ENCODE measurements at places on chromosomes 16 and 17. TPM values are rescaled to one million over a fixed set of nuclear protein-coding genes. Genes with fewer than 3 reads are reported as not detected.
A peak's percentile ranks its signal among the peaks of the same experiment; 100 is the strongest.

Gene KRTAP1-1
- total RNA-seq = not detected

- H3K27me3 ChIP-seq = no peaks in the 10 kb centered on the region
- H3K4me3 ChIP-seq = no peak overlapping the region
- H3K27ac ChIP-seq = no peak overlapping the region
- H3K4me1 ChIP-seq = no peaks in the 10 kb centered on the region
Observed at GRCh38 chr16:11190588-11191560, 65.1 kb downstream of the SOCS1 start.

- no peak within 1 kb of the TSS for H3K27ac ChIP-seq
- H3K4me1 ChIP-seq = no peaks in the 10 kb centered on the region
- H3K27me3 ChIP-seq = peaks cover 6% of the 10 kb centered on the region
Observed at GRCh38 chr17:55510986-55511721, at the start of gene SMIM36. TSS of gene SMIM36 (minus strand) at chr17:55511452.

- H3K4me3 ChIP-seq = peak overlapping the region; percentile 90
- H3K27ac ChIP-seq = peak overlapping the region; percentile 98
- H3K27me3 ChIP-seq = no peaks in the 10 kb centered on the region
- peaks cover 38% of the 10 kb centered on the region for H3K36me3 ChIP-seq
- H3K4me1 ChIP-seq = peaks cover 31% of the 10 kb centered on the region
Observed at GRCh38 chr16:28823291-28823872, 583 bp downstream of the ATXN2L start.

DNA sequence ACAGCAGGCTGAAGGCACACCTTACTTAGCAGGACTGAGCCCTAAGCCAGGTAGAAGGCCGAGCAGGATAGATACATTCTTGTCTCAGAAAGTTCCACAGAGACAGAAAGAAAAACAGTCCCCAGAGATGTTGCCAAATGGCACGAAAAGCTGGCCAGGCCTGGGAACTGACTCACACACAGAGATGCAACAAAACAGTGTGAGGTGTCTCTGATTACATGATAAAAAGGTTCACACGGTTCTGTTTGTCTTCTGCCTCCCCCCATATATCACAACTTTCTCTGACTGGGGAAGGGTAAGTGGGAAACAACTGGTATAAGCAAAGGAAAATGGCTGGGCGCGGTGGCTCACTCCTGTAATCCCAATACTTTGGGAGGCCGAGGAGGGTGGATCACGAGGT is 1.7 kb downstream of the WBP2 start:
- H3K27me3 ChIP-seq = no peaks in the 10 kb centered on the region
- no peak overlapping the region for H3K27ac ChIP-seq
- no peak for DNase-seq
- peaks cover 33% of the 10 kb centered on the region for H3K36me3 ChIP-seq

Gene KRTAP1-3
- total RNA-seq = not detected

Gene CES3
- total RNA-seq = 1.1 TPM

Gene ACSM2A
- not detected for total RNA-seq

DNA sequence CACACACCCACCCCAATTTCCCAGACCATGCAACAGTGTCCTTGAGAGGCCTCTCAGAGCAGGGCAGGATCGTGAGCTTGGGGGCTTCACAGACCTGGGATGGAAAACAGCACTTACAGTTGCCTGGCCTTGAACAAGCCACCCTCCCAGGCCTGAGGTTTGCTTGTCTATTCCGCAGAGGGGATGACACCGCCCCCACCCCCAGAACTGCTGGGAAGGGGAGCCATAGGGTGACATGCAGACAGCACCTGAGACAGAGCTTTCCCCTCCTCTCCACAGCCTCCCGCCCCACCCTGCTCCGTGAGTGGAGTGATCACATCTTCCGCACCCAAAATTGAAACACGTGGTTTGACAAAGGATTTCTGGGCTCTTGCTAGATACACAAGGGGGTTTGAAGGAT is 131.5 kb upstream of the TNRC6C start:
- H3K4me3 ChIP-seq = no peak overlapping the region
- no peaks in the 10 kb centered on the region for H3K27me3 ChIP-seq
- no peak for DNase-seq
- H3K36me3 ChIP-seq = no peaks in the 10 kb centered on the region
- peaks cover 19% of the 10 kb centered on the region for H3K4me1 ChIP-seq
- H3K27ac ChIP-seq = no peak overlapping the region

Gene RGS9
- total RNA-seq = 0.73 TPM

Gene CACNG5
- total RNA-seq = not detected

GRCh38 chr17:80667462-80668277 is 123.0 kb downstream of the RPTOR start:
- H3K27ac ChIP-seq = no peak overlapping the region
- no peaks in the 10 kb centered on the region for H3K27me3 ChIP-seq
- H3K36me3 ChIP-seq = no peaks in the 10 kb centered on the region
- H3K4me3 ChIP-seq = no peak overlapping the region
- peaks cover 56% of the 10 kb centered on the region for H3K4me1 ChIP-seq

DNA sequence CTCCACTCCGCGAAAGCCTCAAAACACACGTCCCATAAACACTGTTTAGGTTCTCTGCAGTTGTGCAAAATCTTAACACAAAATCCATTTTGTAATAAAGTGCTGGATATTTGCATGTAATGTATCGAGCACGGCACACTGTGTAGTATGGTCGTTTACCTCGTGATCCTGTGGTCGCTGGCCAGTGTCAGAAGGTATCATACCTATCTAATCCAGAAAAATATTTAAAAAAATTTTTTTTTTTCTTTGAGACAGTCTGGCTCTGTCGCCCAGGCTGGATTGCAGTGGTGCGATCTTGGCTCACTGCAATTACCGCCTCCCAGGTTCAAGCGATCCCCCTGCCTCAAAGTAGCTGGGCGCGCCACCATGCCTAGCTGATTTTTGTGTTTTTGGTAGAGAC is 996 bp downstream of the RPL38 start:
- DNase-seq = no peak
- peaks cover 52% of the 10 kb centered on the region for H3K36me3 ChIP-seq
- peaks cover 56% of the 10 kb centered on the region for H3K4me1 ChIP-seq
- peak overlapping the region; percentile 97 for H3K4me3 ChIP-seq
- peak overlapping the region; percentile 69 for H3K27ac ChIP-seq
- peaks cover 18% of the 10 kb centered on the region for H3K27me3 ChIP-seq

Gene MRPL45
- total RNA-seq = 17.7 TPM

Gene SCIMP
- 0.47 TPM for total RNA-seq

DNA sequence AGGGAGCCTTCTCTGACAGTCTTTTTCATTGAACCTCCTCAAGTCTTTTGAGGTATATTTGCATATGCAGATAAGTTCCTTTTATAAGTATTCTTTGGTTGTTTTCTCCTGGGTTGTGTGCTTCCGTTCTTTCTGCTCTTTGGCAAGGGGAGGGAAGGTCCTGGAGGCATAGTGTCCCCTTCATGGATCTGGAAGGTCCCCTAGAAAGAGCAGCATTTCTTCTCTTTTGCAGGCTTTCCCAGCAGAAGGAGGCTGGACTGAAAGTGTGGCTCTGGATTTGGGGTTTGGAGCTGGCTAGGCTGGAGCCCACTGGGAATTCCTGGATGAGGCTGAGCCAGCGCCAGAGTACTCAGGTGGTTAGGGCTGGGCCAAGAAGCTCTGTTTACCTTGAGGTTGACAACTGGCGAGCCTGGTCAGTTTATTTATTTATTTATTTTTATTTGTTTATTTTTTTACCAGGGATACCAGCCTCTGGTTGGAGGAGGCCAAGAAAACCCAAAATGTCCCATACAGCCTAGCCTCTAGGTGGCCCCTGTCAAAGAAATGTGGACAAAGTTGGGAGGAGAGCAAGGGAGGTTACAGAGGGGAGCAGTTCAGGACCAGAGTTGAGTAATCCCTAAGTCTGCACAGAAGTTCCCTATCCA is 5.4 kb upstream of the TOP2A start:
- H3K36me3 ChIP-seq = no peaks in the 10 kb centered on the region
- H3K27ac ChIP-seq = no peak overlapping the region
- DNase-seq = no peak
- no peaks in the 10 kb centered on the region for H3K27me3 ChIP-seq
- H3K4me1 ChIP-seq = peaks cover 55% of the 10 kb centered on the region

Gene ZSCAN10
- total RNA-seq = 0.56 TPM

DNA sequence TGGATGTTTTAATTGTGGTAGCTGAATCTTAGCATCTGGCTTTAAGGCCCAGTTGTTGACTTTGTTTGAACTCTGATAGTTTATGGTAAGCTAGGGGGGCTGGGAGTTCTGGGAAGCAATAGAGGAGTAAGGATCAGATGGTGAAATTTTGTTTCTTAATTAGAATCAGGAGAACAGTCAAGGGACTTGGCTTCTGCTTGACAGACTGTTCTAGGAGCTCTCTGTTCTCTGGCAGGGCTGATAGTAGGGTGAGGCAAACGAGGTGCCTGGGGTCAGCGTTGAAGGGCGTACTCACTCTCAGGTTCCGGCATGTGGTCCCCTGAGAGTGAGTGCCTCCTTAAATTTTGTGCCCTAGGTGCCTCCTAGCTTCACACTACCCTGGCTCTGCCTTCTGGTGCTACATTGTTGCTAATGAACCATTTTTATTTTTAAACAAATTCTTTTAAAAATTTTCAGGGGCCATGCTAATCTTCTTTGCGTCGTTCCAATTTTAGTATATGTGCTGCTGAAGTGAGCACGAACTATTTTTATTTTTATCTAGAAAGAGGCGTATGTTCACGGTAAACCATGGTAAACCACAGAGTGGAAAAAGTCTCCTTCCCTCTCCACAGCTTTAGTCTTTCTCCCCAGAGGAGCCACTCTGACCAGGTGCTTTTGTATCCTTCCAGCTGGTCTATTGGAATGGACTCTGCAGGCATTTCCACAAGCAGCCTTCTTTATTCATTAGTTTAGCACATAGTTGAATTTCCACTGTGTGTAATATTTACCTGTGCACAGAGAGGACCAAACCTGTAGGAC is 19.7 kb downstream of the SLC7A6 start:
- H3K27me3 ChIP-seq = no peaks in the 10 kb centered on the region
- peak; percentile 37 for DNase-seq
- H3K4me3 ChIP-seq = peak overlapping the region; percentile 20
- peaks cover 39% of the 10 kb centered on the region for H3K36me3 ChIP-seq

GRCh38 chr17:4313221-4314114 is 49.7 kb upstream of the ANKFY1 start:
- no peak for DNase-seq
- H3K27ac ChIP-seq = no peak overlapping the region
- H3K36me3 ChIP-seq = no peaks in the 10 kb centered on the region
- no peaks in the 10 kb centered on the region for H3K27me3 ChIP-seq
- H3K4me1 ChIP-seq = peaks cover 16% of the 10 kb centered on the region

- H3K36me3 ChIP-seq = no peaks in the 10 kb centered on the region
- H3K27ac ChIP-seq = no peak overlapping the region
- no peak overlapping the region for H3K4me3 ChIP-seq
Observed at GRCh38 chr17:17605729-17606088, 14.2 kb upstream of the PEMT start.

GRCh38 chr17:79992649-79993389 is 42.9 kb downstream of the TBC1D16 start:
- no peaks in the 10 kb centered on the region for H3K36me3 ChIP-seq
- peaks cover 53% of the 10 kb centered on the region for H3K4me1 ChIP-seq
- H3K27me3 ChIP-seq = no peaks in the 10 kb centered on the region
- peak overlapping the region; percentile 76 for H3K4me3 ChIP-seq
- no peak overlapping the region for H3K27ac ChIP-seq
- no peak for DNase-seq

DNA sequence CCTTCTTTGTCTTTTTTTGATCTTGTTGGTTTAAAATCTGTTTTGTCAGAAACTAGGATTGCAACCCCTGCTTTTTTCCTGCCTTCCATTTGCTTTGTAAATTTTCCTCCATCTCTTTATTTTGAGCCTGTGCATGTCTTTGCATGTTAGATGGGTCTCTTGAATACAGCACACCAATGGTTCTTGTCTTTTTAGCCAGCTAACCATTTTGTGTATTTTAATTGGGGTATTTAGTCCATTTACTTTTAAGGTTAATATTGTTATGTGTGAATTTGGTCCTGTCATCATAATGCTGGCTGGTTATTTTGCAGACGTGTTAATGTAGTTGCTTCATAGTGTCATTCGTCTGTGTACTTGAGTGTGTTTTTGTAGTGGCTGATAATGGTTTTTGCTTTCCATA is 26.2 kb downstream of the NFATC3 start:
- H3K4me3 ChIP-seq = no peak overlapping the region
- peaks cover 2% of the 10 kb centered on the region for H3K36me3 ChIP-seq
- no peaks in the 10 kb centered on the region for H3K27me3 ChIP-seq
- H3K4me1 ChIP-seq = peaks cover 45% of the 10 kb centered on the region
- DNase-seq = no peak

DNA sequence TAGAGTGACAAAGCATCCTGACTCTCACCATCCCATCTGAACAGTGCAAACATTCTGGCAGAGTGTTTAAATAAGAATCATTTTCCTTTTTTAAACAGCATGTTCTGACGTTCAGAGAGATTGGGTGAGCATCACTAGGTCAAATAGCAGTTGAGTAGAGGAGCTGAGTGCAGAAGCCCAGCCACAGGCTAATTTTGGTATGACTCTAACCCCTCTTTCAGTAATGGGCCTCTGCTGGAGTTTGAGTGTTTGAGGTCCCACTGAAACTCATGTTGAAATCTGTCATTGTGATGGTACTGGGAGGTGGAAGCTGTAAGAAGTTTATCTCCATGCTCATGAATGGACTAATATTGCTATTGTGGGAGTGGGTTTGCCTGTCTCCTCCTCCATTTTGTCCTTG is 194.4 kb downstream of the SALL1 start:
- no peak overlapping the region for H3K27ac ChIP-seq
- H3K4me1 ChIP-seq = no peaks in the 10 kb centered on the region
- H3K36me3 ChIP-seq = no peaks in the 10 kb centered on the region
- H3K4me3 ChIP-seq = no peak overlapping the region
- no peak for DNase-seq
- peaks cover 12% of the 10 kb centered on the region for H3K27me3 ChIP-seq

All from CD4-positive, alpha-beta T cell (primary cell).